ENCODE measurements at places on chromosomes 16 and 17.

DNA sequence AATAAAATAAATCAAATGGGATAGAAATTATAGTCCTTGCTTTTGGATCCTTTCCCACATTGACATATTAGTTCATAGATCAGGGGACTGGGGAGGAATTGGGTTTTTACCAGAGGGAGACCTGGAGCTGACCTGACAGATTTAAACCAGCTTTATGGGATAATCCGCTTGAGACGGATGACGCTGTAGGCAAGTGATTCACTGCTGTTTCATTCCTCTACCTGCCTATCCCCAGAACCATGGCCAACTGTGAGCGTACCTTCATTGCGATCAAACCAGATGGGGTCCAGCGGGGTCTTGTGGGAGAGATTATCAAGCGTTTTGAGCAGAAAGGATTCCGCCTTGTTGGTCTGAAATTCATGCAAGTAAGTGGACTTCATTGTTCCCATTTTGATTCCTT, 2.1 kb downstream of the NME1 start:
- no peak for DNase-seq

DNA sequence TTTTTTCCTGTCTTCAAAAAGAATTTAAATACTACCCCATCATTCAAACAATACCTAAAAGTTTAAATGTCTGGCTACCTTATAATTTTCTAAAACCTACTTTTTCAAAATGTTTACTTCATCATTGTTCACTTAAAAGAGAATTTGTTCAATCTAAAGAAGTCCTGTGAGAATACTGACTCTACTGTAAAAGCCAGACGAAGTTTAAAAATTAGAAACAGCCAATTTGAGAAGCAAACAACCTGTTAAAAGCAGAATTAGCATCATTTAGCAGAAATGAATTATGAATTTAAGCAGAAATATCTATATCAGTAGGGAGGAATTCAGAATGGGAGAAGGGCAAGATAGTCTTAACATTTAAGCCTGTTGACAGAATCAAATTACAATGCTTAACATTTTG, 2.1 kb downstream of the SKA2 start:
- DNase-seq = no peak

GRCh38 chr16:84062734-84063640, 20.4 kb upstream of the SLC38A8 start:
- peak; percentile 32 for DNase-seq

DNA sequence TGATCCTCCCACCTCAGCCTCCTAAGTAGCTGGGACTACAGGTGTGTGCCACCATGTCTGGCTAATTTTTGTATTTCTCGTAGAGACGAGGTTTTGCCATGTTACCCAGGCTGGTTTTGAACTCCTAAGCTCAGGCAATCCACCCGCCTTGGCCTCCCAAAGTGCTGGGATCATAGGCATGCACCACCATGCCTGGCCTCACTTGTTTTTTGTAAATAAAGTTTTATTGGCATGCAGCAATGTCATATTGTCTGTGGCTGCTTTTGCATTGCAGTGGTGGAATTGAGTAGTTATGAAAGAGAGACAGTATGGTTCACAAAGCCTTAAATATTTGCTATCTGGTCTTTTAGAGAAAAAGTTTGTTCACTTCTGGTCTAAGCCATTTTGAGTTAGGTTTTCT, 124.7 kb downstream of the PRKCA start:
- no peak for DNase-seq

GRCh38 chr16:53183442-53183841, 128.7 kb downstream of the CHD9 start:
- no peak for DNase-seq

GRCh38 chr16:21083729-21084268, 66.8 kb downstream of the DNAH3 start:
- peak; percentile 19 for DNase-seq

DNA sequence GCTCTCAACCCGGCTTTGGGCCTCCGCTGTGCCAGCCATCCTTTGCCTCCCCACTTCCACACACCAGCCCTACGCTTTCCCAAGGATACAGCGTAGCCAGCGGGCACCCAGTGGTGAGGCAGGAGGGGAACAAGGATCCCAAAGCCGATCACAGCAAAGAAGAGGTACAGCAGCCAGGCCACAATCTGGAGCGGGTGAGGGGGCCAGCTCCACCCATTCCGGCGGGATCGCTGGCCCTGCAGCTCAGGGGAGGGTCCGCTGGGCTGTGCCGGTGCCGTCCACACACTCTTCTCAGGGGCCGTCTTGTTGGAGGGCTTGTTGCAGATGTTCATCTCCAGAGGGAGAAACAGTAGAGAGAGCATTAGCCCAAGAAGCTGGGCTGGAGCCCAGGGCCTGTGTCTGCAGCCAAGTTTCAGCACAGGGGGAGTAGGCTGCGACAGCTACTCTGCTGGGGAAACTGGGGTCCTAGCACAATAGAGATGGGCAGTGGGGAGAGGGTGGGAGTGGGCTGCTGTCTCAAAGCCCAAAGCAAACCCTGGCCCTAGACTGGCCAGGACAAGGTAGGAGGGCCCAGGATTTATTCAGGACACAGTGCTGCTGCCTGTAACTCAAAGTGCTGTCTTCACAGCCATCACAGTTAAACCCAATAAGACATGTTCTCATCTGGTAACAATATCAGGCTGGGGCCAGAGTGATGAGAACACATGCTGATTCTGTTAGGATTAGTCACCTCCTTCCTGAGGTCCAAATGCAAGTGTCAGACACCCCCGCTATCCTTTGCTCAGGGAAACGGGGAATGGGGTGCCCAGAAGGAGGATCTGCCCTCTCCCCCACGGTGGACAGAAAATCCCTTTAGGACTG, 9.9 kb downstream of the ZDHHC1 start:
- no peak for DNase-seq

DNA sequence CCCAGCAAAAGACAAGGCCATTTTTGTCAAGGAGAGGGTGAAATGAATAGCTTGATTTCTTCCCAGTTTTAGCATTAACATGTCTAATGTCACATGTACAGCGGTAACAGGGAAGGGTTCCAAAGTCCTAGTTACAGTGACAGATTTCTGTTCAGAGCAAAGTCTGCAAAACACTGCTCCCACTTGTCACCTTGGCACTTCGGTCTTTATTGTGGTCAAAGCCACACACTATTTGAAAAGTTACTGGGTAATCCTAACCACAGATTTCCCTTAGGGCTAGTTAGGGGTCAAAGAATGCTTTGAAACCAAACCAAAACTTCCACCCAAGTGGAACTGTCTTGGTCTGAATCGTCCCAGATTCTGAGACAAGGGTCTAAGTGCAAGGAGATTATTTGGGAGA, 455.6 kb downstream of the HS3ST3B1 start:
- no peak for DNase-seq

GRCh38 chr17:76688165-76688622, 22.6 kb downstream of the MXRA7 start:
- DNase-seq = no peak

GRCh38 chr17:15957608-15958307, 12.8 kb downstream of the ADORA2B start:
- no peak for DNase-seq

GRCh38 chr17:67449065-67449464, 72.0 kb downstream of the PITPNC1 start:
- no peak for DNase-seq

- no peak for DNase-seq
These were observed 38.3 kb downstream of the PRKCA start for GRCh38 chr17:66340720-66341119.

DNA sequence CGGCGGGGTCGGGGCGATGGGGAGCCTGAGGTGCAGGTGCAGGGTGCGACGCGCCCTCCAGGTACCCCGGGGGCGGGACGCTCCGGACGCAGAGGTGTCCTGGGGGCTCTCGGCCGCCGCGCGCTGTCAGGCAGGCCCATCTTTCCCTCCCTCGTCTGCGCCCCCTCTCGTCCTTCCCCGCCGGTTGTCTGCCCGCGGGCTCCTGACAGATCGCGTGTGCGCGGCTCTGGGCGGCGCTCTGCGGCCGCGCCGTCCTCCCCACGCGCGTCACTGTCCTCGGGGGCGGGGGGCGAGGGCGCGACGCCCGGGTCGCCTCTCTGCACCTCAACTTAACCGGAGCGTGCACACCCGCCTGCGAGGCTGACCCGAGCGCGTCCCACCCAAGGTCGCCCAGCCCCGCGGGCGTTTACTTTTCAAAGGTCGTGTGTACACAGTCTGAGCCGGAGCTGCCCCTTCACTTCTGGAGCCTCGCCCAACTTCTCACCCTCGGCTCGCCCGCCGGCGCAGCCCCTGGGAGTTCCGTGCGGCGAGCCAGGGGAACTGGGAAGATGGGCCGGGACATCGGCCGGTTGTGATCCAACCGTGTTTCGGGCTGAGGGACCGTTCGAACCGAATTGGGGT, 512 bp downstream of the AKAP1 start:
- DNase-seq = peak; percentile 46

- DNase-seq = no peak
These were observed 85.7 kb downstream of the DNAH17 start for GRCh38 chr17:78491236-78492115.

DNA sequence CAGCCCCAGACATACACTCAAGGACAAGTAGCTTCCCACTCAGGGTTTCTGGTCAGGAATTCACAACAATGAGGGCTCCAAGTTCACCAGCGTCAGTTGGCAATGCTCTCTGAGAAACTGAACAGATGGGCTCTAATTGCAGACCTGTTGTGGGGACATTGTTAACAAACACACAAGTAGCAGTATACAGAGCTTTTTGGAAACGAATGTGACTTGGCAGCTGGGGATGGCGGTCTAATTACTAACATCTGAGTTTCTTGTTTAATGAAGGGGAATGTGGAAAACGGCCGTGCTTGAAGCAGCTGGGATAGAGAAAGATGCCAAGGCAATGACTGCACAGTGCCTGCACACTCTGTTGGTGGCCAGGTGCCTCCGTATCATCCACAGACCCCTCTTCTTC, 316.1 kb upstream of the IRX3 start:
- DNase-seq = no peak

- no peak for DNase-seq
These were observed 39.5 kb downstream of the MRC2 start for GRCh38 chr17:62666801-62667591.

DNA sequence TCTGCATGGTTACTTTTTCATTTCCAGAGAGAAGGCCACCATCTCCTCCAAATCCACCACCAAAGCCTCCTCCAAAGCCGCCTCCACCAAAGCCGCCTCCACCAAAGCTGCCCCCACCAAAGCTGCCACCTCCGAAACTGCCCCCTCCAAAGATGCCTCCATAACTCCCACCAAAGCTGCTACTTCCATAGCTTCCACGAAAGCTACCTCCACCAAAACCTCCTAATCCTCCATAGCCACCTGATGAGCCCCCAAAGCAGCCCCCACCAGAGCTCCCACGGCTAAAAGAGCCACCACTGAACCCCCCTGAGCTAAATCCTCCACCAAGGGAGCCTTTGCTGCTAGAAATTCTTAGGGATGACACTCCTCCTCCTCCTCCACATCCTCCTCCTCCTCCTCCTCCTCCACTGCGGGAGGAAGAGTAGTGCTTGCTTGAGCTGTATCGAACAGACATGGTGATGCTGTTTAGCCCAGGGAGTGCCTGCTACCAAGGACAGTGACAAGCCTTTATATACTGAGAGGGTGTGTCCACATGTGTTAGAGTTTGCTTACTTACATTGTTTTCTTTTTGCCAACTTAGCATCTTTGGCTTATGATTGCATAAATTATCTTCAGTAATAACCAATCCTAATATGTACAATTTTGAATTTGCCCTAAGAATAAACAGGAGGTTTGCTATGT, at the start of gene KRT10:
KRT10 (minus strand) TSS at position 483 of the 681 bp plus-strand sequence; CDS start at position 454, 29 bp downstream.
- no peak for DNase-seq

DNA sequence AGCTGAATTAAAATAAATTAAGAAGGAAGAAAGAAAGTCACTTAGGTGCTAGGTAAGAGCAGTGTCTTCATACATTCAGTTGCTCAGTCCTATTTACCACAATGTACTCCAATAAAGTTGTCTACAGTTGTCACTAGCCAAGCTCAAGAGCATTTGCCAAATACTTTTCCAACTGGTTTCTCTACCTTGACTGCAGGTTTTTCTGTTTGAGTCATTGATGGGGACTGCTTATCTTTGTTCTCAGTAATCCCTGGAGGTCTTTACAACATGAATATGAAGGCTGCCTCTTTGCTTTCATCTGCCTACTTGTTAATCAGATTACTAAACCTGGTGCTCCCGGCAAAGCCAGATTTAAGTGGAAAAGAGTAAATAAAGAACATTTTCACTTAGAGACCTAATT, 64.6 kb upstream of the CLEC18B start:
- DNase-seq = no peak

GRCh38 chr17:39663340-39663687, 1.8 kb upstream of the TCAP start:
- no peak for DNase-seq

DNA sequence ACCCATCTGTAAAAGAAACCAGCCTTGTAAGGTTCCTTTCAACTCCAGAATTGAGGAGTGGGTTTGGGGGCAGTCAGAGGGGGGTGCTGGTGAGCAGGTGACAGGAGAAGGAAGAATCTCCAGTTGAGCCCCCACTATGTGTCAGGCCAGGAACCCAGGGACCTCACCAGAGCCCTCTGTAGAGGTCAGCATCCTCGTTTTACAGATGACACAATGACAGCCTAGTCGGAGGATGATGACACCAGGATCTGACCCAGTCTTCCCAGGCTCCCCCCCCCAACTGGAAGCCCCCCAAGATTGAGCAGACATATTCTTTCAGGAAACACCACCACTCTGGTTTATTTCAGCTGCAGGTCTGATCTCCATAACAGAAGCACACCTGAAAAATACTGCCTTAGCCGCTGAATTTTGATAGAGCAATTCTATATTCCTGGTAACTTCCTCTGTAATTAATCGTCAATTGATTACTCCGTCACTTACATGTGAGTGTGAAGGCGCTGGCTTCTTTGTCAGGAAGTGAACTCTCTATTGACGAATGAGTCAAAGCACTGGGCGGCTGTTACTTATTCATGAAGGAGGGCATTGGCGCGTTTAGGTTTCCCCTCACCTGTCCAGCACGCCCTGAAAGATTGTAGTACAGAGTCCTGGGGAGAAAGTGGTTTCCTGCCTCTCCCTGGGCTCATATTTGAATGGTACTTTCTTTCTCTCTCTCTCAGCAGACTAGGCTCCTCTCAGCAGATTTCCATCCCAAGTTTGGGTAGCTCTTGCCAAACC, 21.2 kb downstream of the SOCS3 start:
- peak; percentile 63 for DNase-seq

GRCh38 chr16:74700438-74701225, at the start of gene MLKL:
TSS of gene MLKL (minus strand) at chr16:74700862. CDS start at chr16:74695757, 5,105 bp downstream.
- DNase-seq = peak; percentile 51

DNA sequence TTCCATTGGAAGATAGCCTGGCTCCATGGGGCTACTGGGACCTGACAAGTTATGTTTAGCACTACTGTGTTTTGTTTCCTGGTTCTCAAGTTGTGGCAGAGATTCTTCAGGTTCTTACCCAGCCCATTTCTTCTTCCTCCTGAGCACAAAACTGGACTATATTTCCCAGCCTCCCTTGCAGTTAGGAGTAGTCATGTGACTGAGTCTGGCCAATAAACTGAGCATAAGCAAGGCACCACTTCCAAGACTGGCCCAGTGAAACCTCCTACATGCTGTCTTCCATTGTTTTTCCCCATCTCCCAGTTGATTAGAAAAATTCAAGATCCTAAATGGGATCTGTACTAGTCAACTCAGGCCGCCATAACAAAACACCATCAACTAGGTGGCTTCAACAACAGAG, 28.2 kb upstream of the RBBP6 start:
- no peak for DNase-seq

DNA sequence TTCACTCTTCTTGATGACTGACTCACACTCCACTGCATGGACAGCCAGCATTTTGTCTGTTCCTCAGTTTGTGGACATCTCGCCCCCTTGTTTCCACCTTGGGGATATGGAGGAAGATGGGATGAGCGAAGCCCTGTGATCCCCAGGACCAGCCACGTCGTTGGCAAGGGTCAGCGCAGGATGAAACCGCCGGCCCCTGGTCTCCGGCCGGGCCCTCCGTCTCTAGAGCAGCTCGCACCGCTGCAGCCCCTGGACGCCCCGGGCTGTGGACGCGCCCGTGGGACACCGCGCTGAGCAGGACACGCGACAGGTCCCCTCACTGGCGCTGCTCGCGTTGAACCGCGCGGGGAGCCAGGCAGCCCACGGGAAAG, 604 bp upstream of the ZC3H18 start:
- no peak for DNase-seq

Data from CD4-positive, alpha-beta T cell treated with Interleukin-6 at 100 ng/mL for 8 hours (primary cell).